T-helper 2 cell treated with Interferon-gamma antibody and Interleukin-4, amounts not matched to agents 100 ng/mL and 5 ng/mL, for 36 hours (primary cell): ENCODE measurements at places on chromosomes 12 and 14. TPM values are rescaled to one million over a fixed set of nuclear protein-coding genes. Genes with fewer than 3 reads are reported as not detected.

Gene KRT7
- 5.3 and 8.3 TPM in 2 replicates for total RNA-seq

Gene PTPRR
- total RNA-seq = not detected in 2 replicates

Gene TAS2R14
- total RNA-seq = 3.2 and 4.1 TPM in 2 replicates

Gene ACVRL1
- total RNA-seq = not detected in 2 replicates

Gene MYO1H
- not detected in 2 replicates for total RNA-seq

Gene ENDOU
- 0.07 TPM in 1 of 2 replicates, not detected in the other for total RNA-seq

Gene EAPP
- total RNA-seq = 29.5 and 30.9 TPM in 2 replicates

Gene PKP2
- total RNA-seq = 0.07 and 0.16 TPM in 2 replicates

Gene SYCP3
- total RNA-seq = 0.93 and 1.2 TPM in 2 replicates

Gene NINJ2
- 8.4 and 8.6 TPM in 2 replicates for total RNA-seq

Gene BDKRB2
- not detected in 2 replicates for total RNA-seq

Gene SLC25A47
- not detected in 2 replicates for total RNA-seq

Gene P2RX2
- total RNA-seq = not detected in 2 replicates

Gene RFLNA
- not detected in 2 replicates for total RNA-seq

Gene PRB4
- total RNA-seq = not detected in 2 replicates

Gene CCND2
- 787 and 790 TPM in 2 replicates for total RNA-seq

Gene USP44
- 2.9 and 4.9 TPM in 2 replicates for total RNA-seq

Gene CDCA3
- 77.3 and 78.4 TPM in 2 replicates for total RNA-seq

Gene AICDA
- not detected in 2 replicates for total RNA-seq

Gene SLC38A4
- total RNA-seq = not detected in 2 replicates

Gene GPRC5D
- total RNA-seq = not detected in 2 replicates

Gene FUT8
- 113 and 117 TPM in 2 replicates for total RNA-seq

Gene CLEC1B
- total RNA-seq = not detected in 2 replicates

Gene CCDC184
- not detected in 2 replicates for total RNA-seq

Gene IL31
- not detected in 2 replicates for total RNA-seq

Gene ZBTB1
- 61.0 and 63.7 TPM in 2 replicates for total RNA-seq
